Substantia nigra (tissue), 51 donors: ENCODE measurements at places on chromosomes 5 and 9.

DNA sequence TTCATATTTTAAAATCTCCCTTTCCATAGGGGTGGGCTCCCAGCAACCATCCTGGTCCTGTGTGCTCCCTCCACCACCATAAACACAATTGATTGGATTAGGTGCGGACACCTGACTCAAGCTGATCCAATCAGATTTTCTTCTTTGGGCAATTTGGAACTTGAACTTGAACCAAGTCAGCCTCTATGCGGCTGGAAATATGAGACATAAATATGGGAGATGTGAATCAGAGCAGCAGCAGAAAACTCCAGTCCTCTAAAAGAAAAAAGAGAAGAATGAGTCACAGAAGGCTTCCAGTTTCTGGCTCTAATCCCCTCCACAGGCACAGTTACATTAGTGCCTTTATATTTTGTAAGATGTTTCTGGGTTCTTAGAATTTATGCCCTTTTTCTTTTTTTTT, 306.6 kb downstream of the MLLT3 start:
- no peak for DNase-seq

- no peak for DNase-seq
Measured at GRCh38 chr9:94644543-94644942, 5.2 kb upstream of the FBP1 start.

DNA sequence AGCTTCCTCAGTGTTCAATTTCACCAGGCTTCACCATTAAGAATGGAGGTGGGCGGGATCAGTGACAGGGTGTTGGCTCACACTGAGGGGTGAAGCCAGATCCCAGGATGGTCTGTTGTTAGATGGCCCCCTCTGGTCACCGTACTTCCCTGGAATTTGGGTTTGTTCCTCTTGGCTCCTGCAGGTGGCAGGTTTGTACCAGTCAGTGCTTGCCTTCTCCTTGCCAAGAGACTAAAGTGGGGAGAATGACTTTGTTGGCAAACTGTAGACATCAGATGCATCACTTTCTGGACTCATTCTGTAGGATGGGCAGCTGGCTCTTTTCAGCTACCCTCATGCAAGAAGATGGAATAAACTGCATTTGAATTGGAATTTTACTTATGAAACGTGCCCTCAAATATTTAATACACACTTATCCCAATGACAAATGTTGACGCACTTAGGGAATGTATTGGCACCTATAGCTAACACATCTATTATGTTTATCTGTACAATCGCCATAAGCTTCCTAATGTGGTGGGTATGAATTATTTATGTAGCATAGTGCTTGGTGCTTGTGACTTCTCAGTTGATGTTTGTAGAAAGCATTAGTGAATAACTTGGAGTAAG, 31.4 kb upstream of the ANKRD55 start:
- peak; percentile 15 for DNase-seq

DNA sequence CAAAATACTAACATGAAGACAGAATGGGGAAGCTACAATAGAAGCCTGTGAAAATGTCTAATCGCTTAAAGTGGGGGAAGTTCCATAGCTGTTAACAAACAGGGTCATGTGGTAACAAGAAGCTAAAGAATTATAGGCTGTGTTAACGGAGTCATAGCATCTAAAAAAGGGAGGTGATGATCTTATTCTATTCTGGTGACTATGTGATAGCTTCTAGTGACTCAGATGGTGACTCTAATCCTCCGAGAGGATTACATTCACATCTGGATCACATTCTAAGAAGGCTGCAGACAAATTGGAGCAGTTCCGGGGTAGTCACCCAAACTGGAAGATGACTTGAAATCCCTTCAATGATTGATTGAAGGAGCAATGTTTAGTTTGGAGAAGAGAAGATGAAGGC, 142.1 kb downstream of the LIFR start:
- no peak for DNase-seq

DNA sequence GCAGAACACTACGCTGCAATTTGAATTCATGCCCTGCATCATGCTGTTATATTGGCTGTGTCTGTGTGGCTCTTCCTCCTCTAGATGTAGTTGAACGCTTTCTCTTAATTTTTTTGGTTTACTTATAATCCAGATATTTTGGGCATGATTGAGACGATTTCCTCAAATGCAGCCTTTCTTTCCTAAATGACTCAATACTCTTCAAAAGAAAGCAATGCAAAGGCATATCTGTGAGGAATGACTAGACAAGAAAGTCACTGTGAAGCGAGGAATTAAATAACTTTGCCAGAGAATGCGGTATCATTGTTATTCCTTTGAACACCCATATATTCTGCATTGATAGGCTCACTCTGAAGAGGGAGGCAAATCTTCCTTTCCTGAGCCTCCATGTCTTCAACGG, 152.8 kb downstream of the YIPF5 start:
- no peak for DNase-seq

GRCh38 chr5:66223637-66224036, 79.5 kb downstream of the SREK1 start:
- no peak for DNase-seq

- no peak for DNase-seq
Measured at GRCh38 chr5:179342577-179342976, 2.7 kb downstream of the ADAMTS2 start.

- no peak for DNase-seq
Measured at GRCh38 chr5:33890131-33891032, 1.4 kb downstream of the ADAMTS12 start.

GRCh38 chr5:147403651-147404640, 105.9 kb downstream of the DPYSL3 start:
- no peak for DNase-seq

GRCh38 chr9:82538634-82539033, 524.3 kb downstream of the RASEF start:
- no peak for DNase-seq

GRCh38 chr9:94872891-94873511, 146.5 kb downstream of the AOPEP start:
- no peak for DNase-seq

DNA sequence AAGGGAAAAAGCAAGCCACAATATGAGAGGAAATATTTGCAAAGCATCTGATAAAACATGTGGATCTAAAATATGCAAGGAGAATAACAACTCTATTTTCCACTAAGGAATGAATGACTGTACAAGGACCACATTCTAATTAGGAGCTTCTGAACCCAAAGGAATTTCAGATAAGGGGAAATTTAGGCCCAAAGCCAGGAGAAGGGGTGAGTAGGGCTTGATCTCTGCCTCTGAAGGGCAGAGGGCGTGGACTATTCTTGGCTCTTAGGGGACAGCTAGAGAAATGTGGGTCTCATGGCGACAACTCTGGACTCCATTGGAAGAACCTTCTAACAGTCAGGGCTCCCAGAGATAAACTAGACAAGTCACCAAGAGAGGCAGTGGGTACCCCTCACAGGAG, 132.7 kb upstream of the GABRP start:
- DNase-seq, result no peak

DNA sequence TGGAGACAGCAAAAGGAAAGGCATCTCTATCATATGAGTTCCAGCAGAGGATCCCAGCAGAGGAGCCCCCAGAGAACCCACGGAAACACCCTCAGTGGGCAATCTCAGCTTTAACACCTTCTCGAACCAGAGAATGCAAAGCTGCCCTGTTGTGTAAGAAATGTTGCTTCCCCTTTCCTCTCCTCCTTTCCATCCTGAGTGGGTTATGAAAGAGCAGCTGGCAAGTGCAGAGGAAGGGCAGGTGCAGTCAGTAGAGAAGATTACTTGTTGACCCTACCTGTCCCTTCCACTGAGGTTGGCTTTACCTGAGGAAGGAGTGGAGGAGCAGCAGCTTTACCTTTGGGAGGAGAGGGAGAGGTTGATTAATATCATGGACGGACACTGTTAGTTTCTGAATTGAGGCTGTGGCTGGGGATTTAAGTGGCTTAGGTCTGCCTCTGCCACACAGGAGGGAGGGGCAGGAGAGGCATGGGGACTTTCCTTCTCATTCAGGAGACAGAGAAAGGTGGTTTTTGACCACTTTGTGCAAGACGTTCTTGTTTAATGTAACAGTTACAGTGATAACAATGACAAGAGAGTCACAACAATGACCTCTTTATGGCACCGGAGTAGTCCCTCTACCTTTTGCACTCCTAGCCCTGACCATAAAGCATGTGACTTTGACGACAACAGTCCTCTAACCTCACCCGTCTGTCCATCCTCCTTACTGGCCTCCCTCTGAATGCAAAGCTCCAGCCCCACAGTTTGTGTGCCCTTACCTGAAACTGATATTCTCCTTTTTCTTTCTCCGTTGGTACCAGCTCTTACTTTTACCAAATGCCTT, 254.8 kb downstream of the NSG2 start:
- DNase-seq, result no peak

GRCh38 chr5:142176255-142176654, 67.7 kb downstream of the NDFIP1 start:
- no peak for DNase-seq

DNA sequence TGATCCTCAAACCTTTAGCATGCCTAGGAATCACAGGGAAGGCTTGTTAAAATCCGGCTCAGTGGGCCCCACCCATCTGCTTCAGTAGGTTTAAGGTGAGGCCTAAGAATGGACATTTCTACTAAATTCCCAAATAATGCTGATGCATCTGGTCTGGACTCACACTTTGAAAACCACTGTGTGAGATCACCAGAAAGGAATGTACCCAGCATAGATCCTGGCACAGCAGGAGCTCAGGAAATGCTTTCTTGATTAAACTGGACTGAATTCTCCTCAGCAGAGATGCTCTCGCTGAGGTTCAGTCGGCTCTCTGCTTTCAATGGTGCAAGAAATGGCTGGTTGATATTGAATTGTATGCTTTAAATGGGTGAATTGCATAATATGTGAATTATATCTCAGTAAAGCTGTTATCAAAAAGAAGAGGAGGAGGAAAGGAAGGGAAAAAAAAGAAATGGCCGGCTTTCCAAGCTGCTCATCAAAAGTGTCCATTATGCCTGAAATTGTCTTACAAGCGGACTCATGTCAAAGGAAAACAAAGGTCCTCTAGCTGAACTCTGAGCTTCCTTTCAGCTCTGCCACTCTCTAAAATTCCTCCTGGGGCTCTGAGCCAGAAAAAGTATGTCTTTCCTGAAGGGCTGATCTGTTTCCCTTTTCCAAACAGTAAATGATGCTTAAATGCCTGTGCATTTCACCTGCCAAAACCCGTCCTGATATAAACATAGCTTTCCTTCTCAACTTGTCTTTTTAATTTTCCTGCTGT, 77.6 kb upstream of the SAP30L start:
- no peak for DNase-seq

GRCh38 chr5:173689737-173690360, 73.4 kb upstream of the BOD1 start:
- no peak for DNase-seq

- DNase-seq, result no peak
Measured at GRCh38 chr5:1543398-1544293, 19.9 kb upstream of the LPCAT1 start.

DNA sequence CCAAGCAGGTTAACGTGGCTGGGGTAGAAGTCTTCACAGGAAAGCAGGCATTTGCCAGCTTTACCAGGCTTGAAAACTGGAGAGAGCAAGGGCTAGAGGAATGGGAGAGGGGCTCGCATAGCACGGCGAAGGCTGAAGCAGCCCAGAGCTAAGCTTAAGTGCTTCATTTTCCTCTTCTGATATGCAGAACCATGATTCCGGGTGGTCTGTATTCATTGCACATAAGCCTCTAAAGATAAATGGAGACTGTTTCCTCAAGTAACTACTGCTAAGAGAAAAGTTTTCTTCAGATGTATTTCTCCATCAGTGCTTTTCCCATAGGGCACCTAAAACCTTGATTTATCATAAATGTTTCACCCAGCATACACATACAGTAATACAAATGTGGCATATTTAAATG, 414.1 kb downstream of the MLLT3 start:
- no peak for DNase-seq

DNA sequence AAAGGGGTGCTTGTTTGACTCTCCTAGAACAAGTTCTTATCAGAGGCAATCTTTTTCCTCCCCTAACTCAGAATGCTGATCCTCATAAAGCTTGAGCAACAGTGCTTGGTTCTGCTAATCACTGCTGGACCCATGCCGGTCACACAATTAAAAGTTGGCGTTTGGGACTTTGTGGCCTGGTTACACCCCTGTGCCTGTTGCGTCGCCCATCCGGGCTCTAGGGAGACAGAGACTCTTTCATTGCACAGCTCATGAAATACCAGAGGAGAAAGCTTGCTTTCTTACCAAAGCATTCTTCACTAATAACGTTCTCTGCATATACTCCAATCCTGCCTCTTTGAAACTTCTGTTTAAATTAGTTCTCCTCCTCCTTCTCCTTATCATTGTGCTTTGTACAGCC, 301.1 kb downstream of the NR3C1 start:
- DNase-seq, result no peak

- DNase-seq, result no peak
Measured at GRCh38 chr5:107578051-107578635, 92.6 kb downstream of the EFNA5 start.
